ENCODE measurements at places on chromosomes 4 and X.
A peak's percentile ranks its signal among the peaks of the same experiment; 100 is the strongest.

- no peak for DNase-seq
Measured at GRCh38 chr4:46211406-46211805, 87.6 kb upstream of the GABRG1 start.

DNA sequence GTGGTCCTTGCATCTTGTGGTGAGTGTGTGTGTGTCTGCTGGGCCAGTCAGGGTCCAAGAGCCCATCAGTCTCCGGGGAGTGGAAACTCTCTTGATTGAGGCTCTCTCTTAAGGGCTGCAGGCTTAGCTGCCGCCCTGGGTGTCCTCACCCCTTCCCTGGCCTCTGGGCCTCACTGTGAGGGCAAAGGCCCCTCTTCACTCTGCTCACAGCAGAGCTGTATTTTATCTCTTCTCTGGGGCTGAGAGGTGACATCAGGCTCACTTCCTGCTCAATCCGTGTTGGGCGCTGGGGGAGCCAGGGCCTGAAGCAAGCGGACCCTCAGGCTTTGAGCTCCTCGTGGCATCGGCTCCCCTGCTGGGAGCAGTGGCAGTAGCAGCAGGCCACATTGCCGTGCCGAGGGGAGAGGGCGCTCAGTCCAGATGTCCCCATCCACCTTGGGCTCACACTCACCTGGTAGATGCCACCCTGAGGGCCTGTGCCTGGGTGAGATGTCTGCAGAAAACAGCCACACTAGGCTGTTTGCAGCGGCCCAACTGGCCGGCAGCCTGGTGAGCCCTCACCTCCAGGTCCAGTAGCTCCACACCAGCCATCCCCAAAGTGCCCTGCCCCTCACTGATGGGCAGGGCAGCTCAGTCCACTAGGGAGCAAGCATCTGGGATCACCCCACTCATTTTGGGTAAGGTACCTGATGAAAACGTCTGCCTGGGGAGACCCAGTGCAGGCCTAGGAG, 24.7 kb upstream of the PRPS1 start:
- no peak for DNase-seq

DNA sequence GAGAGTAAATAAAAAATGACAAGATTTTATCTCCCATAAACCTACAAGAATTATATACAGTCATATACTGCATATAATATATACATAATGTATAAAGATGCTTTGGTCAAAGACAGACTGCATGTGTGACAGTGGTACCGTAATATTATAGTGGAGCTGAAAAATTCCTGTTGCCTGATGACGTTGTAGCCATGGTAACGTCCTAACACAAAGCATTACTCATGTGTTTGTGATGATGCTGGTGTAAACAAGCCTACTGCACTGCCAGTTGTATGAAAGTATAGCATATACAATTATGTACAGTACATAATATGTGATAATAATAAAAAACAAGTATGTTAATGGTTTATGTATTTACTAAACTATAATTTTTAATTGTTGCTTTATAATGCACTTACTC, 245.2 kb upstream of the CENPE start:
- no peak for DNase-seq

- no peak for DNase-seq
Measured at GRCh38 chr4:98864560-98864959, 64.4 kb downstream of the EIF4E start.

- peak; percentile 18 for DNase-seq
Measured at GRCh38 chr4:49032440-49033161, 46.5 kb downstream of the CWH43 start.

GRCh38 chr4:145480257-145480656, 1.4 kb upstream of the SMAD1 start:
- DNase-seq = no peak
